NCI-H69 (cell line): ENCODE measurements at places on chromosomes 12 and 14.
A peak's percentile ranks its signal among the peaks of the same experiment; 100 is the strongest.

GRCh38 chr14:95519699-95520098 is 3.2 kb upstream of the SYNE3 start:
- no peak for DNase-seq

GRCh38 chr12:108833757-108834472 is 23.5 kb downstream of the SSH1 start:
- DNase-seq: no peak

DNA sequence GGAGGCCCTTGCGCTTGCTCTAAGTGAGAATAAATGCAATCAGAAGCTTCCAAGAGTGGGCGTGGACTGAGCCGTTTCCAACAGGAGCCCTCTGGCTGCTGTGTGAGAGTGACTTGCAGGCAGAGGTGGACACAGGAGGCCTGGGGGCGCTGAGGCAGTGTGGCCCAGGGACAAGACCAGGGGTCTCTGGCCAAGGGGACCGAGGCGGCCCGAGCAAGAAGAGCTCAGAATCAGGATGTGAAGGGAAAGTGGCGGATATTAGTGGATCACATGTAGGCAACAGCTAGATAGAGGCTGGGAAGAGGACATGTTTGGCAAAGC is 8.6 kb downstream of the RIMBP2 start:
- DNase-seq: no peak

DNA sequence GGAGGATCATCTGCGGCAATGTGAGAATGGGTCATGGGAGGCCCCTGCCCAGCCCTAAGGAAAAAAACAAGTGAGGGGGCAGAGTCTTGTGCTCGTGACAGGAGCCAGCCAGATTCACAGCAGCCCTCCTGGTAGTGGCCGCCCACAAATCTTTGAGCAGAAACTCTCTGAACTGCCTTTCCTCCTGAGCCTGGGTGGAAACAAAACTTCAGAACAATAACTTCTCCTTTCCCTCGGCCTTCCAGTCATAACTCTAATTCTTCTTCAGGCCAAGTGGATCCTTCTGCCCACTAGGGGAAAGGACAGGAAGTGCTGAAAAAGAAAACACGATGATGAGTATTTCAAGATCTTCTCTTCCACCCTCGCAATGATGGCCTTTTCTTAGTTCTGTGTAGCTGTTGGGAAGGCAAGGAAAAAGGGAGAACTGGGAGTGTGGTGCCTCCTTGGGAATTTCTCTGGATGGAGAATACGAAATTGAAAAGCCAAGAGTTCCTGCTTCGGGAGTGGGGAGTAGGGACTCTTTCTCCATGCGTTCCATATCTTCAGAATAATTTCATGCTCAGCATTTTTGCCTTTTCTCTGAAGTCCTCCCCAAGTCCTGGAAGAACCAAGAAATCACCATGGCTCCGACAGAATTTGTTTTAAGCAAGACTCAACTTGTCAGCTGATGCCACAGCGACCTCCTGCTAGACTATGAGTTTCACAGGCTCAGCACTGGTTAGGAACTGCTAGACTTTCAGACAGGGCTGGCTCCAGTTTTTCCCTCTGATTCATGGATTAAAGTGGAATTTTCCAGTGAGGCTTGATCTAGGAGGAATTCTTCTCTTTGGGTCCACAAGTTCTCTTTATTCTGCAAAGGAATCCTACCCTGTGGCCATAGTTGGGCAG is 188.9 kb downstream of the CAND1 start:
- DNase-seq: peak; percentile 9

DNA sequence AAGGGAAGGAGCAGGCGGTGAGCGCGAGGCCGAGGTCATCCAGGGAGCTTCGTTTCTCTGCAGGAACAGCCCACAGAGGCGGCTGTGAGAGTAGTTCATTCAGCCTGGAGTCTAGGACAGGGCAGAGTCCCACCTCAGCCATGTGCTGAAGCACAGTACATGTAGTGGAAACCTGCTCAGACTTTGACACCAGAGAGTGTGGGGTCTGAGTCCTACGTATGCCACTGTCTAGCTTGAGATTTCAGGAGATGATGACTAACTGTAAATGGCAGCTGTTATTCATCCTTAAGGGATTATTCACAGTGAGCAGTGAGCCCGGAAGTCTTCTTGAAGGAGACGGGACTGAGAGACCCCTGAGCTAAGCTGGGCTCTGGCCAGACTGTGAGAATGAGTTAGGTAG is 938 bp upstream of the SLC6A13 start:
- no peak for DNase-seq

- DNase-seq: no peak
These were observed 73.4 kb downstream of the KIF26A start for GRCh38 chr14:104211741-104212140.

- peak; percentile 60 for DNase-seq
These were observed 5.6 kb downstream of the SIX1 start for GRCh38 chr14:60643463-60644314.

- DNase-seq: no peak
These were observed 50.3 kb downstream of the NOC4L start for GRCh38 chr12:132194556-132194955.

DNA sequence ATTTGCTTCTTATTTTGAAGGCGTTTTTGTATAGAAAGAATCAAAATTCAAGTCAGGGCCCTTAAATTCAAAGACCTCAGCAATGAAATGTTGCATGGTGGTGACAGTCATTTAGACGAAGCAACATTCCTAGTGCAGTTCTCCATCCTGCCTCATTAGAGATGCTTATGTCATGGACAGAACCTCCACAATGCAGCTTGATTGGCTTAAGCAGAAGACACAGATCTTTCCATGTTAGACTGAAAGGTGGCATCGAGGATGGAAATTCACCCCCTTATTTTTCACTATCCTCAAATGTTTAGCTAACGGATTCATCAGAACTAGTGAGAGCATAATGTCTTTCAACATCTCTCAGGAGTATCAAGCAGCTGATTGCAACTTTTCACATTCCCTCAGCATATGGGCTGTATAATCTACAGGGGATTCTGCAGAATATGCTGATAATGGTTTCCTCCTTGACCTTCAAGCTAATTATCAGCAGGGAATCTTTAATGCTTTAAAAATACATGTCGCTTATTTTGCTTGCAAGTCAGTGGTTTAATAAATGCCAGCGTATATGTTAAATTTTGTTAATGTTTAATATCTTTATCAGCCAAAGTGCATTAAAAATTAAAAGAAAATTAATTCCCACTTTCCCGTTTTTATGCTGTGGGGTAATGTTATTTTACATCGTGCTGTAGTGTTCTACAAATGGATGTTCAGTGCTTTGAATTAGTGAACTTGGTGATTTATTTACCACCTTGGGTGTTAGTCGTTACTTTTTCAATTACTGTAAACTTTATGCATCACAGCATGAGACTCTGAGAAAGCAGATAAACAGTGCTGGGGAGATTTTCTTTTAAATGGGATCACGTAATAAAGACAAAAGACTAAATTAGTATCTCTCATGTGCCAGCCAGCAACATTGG is 12.8 kb upstream of the NRDE2 start:
- DNase-seq: peak; percentile 34

DNA sequence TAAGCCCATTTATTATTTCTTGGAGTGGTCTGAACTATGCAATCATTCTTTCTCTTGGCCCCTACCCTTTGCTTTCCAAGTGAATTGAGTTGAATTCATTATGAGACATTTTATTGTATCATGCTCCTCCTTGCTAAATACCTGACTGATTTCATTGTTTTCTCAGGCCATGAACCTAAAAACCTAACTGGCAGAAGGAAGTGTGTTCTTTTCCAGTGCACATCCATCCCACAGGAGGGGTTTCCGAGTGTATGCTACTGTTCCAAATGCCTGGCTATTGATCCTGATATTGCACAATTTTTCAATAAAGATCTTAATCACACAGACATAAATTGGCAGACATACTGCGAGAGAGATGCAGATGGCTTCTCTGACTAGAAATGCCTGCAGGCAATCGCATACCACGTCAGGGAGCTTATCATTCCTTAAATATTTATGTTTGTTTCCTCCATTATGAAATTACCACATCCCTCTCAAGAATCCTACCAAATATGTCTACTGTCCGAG is 162.2 kb upstream of the EGLN3 start:
- no peak for DNase-seq

DNA sequence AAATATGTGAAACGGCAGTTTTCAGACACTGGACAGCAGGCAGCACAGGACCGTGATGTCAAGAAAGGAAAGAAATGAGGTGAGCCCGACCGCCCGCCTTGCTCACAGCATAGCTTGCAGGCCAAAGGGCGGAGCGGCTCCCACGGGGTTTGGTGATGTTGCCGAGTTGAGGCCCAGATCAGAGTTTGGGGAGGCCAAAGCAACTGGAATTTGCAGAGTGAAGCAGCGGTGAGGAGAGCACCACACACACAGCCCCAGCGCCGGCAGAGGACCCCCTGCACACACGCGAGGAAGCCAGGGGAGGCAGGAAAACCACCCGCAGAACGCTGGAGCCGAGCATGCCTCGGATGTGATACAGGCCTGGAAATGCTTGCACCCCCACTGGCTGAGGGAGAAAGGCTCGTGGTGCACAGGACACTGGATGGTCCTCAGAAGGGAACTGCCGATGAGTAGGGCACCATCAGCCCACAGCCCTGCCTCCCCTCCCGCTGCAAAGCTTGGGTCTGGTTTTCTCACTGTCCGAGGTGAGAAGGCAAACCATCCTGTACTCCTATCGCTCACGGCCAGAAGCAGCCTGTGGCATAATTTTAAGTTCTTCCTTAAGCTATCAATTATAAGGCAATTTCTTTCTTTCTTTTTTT is 25.7 kb upstream of the PLD4 start:
- DNase-seq: no peak

DNA sequence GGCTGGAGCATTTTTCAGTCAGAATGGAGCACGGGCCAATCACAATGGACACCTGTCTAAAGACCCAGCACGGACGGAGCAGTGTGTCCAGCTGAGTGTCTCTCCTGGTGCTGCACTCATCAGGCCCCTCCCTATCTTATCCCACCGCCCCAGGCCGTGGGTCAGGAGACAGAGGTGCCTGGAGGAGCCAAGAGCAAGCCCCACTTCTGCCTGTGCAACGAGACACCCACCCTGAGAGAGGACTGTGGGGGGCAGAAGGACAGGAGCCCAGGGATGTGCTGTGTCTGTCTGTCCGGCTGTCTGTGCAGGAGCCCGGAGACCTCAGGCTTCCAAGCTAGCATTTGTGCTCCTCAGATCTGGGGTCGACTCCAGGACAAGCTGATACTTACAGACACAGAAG is 69.6 kb upstream of the SFSWAP start:
- no peak for DNase-seq

- peak; percentile 53 for DNase-seq
These were observed 49.9 kb upstream of the OR4E1 start for GRCh38 chr14:21723431-21724045.

- peak; percentile 86 for DNase-seq
These were observed 49.1 kb upstream of the RNU6-8 start for GRCh38 chr14:32252030-32252670.

DNA sequence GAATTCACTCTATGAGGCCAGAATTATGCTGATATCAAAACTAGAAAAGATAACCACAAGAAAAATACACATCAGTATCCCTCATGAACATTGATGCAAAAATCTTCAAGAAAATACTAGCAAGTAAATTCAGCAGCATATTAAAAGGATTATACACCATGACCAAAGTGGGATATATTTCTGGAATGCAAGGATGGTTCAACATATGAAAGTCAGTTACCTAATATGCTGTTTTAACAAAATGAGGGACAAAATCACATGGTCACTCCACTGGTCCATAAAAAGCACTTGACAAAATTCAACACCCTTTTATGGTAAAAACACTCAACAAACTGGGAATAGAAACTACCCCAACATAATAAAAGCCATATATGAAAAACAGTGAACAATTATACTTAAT is 40.3 kb downstream of the TECPR2 start:
- no peak for DNase-seq

DNA sequence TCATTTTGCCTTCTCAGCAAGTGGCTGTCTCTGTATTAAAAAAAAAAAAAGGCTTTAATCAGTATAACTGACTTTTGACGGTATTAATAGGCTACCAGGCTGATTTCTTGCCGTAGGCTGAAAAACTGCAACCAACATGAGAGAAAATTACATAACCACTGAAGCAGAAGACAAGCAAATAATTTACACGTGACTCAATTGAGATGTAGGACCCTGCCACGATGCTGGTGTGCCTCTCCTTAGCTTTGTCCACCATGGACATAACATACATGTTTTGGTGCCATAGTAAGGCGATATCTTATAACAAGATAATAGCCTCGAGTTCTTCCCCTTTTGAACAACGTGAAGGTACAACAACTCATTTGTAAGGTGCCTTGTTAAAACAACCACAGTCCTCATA is 88.7 kb upstream of the GRIP1 start:
- DNase-seq: peak; percentile 14

DNA sequence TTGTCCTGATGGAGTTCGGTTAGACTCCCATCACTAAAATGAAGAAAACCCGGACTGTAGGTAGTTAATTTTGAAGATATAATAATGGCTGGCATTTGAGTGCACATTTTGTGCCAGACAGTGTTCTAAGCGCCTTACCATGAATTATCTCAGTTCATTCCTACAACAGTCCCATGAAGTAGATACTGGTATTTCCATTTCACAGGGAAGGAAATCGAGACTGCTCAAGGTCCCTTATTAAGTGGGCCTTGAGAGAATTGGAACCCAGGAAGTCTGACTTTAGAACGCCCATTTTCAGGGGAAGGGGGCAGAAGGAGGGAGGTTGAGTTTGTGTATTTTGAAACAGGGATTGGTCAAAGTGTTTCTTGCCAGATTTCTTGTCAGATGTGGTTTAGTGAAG is 855 bp downstream of the MNAT1 start:
- peak; percentile 53 for DNase-seq

DNA sequence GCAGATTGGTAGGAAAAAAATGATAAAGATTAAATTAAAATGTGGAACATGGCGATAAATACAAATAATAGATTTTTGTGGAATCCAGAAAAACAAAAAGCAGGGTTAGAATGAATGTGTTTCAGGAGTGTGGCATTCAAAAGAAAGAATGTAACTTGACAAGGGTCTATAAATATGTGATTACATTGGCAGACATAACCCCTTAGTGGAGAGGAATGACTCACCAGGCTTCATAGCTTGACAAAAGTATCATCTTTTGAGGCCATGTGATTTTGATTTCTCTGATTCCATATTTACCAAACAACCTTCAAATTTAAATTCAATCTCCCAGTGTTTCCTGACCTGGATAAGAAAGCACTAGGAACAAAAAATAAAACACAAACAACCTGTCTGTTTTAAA is 24.4 kb upstream of the MGST1 start:
- DNase-seq: peak; percentile 46

DNA sequence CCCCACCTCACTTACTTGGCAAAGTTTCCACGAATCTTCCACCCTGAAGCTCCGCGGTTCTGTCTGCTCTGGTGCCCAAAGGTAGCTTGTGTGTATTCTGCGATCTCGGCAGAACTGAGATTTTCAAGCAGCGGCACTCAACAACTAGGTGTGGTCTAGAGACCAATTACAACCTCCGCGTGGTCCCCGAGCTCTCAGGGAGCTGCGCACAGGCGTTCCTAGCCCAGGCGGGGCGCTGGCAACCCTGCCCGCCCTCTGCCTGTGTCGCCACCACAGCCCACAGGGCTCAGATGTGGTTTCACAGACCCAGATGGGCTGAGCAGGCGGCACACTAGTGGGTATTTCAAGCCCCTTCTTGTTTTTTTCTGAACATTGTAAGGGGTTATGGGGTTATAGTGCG is 1.5 kb upstream of the DIABLO start:
- DNase-seq: peak; percentile 83

GRCh38 chr12:101021911-101022388 is 188.1 kb downstream of the SLC5A8 start:
- DNase-seq: no peak
